ENCODE measurements at places on chromosomes 12 and 14. TPM values are rescaled to one million over a fixed set of nuclear protein-coding genes. Genes with fewer than 3 reads are reported as not detected.

DNA sequence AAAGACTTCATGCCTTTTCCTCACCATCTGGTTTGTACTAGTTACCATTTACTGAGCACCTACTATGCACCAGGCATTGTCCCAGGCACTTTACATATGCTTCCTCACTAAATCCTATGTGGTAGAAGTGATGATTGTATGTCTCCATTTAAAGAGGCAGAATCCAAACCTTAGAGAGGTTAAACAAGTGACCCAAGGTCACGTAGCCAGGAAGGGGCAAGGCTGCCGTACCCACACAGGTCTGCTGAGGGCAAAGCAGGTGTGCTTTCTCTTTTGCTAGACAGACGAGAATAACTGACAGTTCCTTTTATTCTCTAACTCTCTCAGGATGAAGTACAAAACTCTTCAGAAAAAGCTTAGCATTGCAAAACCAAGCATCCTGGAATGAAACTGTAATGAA, 235.2 kb upstream of the SRRM4 start:
- H3K27me3 ChIP-seq = no peaks in the 10 kb centered on the region
- no peak overlapping the region for H3K27ac ChIP-seq
- no peaks in the 10 kb centered on the region for H3K36me3 ChIP-seq

- no peaks in the 10 kb centered on the region for H3K36me3 ChIP-seq
- no peaks in the 10 kb centered on the region for H3K27me3 ChIP-seq
- H3K4me3 ChIP-seq = no peak overlapping the region
- H3K4me1 ChIP-seq = no peaks in the 10 kb centered on the region
Observed at GRCh38 chr14:78598046-78598920, 428.1 kb downstream of the NRXN3 start.

DNA sequence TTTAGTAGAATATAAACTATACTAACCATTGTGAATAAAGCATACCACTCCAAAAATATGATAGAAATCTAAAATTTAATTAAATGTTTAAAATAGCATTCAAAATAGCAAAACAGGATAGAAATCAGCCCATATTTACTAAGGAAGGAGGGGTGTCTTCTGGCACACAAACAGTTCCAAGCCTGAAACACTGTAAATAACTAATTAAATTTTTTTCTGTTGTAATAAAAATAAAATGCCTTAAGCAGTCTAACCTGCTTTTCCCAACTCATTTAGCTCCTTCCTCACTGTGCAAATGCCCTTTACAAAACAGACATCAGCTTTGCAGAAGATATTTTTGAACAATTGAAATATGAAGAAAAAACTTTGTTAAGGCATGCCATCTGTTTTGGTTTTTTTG, 707.1 kb upstream of the USP15 start:
- no peak overlapping the region for H3K4me3 ChIP-seq
- no peaks in the 10 kb centered on the region for H3K27me3 ChIP-seq
- no peaks in the 10 kb centered on the region for H3K4me1 ChIP-seq
- no peak for DNase-seq
- no peak overlapping the region for H3K27ac ChIP-seq

GRCh38 chr14:89486505-89486904, 69.5 kb upstream of the FOXN3 start:
- no peaks in the 10 kb centered on the region for H3K4me1 ChIP-seq
- no peaks in the 10 kb centered on the region for H3K27me3 ChIP-seq
- H3K36me3 ChIP-seq = no peaks in the 10 kb centered on the region
- H3K4me3 ChIP-seq = no peak overlapping the region

GRCh38 chr12:124812356-124812755, 51.3 kb downstream of the SCARB1 start:
- H3K36me3 ChIP-seq = no peaks in the 10 kb centered on the region
- no peaks in the 10 kb centered on the region for H3K27me3 ChIP-seq
- peaks cover 50% of the 10 kb centered on the region for H3K4me1 ChIP-seq
- no peak overlapping the region for H3K4me3 ChIP-seq
- no peak for DNase-seq

Gene POTEM
- total RNA-seq = not detected

DNA sequence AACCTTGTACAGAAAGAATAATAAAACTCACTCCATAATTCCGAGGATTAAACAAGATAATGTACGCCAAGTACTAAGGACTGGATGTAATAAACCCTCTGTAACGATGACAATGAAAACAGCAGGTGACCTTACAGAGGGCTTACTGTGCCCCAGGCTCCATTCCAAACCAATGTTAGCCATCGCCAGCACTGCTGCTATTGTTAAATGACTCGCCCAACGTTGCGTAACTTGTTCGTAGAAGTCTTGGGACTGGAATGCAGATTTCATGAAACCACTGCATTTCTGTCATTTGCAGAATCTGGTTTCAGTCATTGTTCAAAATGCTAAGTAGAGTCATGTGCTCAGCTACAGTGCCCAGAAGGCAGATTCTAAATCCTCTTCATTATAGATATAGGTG, 728 bp upstream of the STON2 start:
- no peak overlapping the region for H3K27ac ChIP-seq
- no peak overlapping the region for H3K4me3 ChIP-seq
- H3K27me3 ChIP-seq = no peaks in the 10 kb centered on the region
- H3K36me3 ChIP-seq = no peaks in the 10 kb centered on the region
- H3K4me1 ChIP-seq = no peaks in the 10 kb centered on the region

GRCh38 chr12:34294671-34295365, 272.5 kb downstream of the ALG10 start:
- H3K4me1 ChIP-seq = no peaks in the 10 kb centered on the region
- no peak for DNase-seq
- H3K27ac ChIP-seq = no peak overlapping the region
- H3K4me3 ChIP-seq = no peak overlapping the region
- H3K36me3 ChIP-seq = no peaks in the 10 kb centered on the region

GRCh38 chr12:46452061-46452615, 79.6 kb upstream of the SLC38A2 start:
- no peak overlapping the region for H3K27ac ChIP-seq
- DNase-seq = no peak
- no peaks in the 10 kb centered on the region for H3K36me3 ChIP-seq
- no peaks in the 10 kb centered on the region for H3K27me3 ChIP-seq
- H3K4me1 ChIP-seq = peaks cover 31% of the 10 kb centered on the region

Gene SMCO3
- 0.26 TPM for total RNA-seq

- peaks cover 18% of the 10 kb centered on the region for H3K36me3 ChIP-seq
- no peaks in the 10 kb centered on the region for H3K27me3 ChIP-seq
- DNase-seq = no peak
Observed at GRCh38 chr12:50926415-50926814, 25.9 kb upstream of the HIGD1C start.

GRCh38 chr14:65958664-65959562, 527.3 kb upstream of the CCDC196 start:
- no peak overlapping the region for H3K4me3 ChIP-seq
- no peak for DNase-seq
- no peak overlapping the region for H3K27ac ChIP-seq
- H3K27me3 ChIP-seq = no peaks in the 10 kb centered on the region
- H3K4me1 ChIP-seq = no peaks in the 10 kb centered on the region

GRCh38 chr14:93788543-93789227, 400 bp upstream of the PRIMA1 start:
- H3K4me1 ChIP-seq = no peaks in the 10 kb centered on the region
- H3K36me3 ChIP-seq = no peaks in the 10 kb centered on the region
- H3K27me3 ChIP-seq = peaks cover 18% of the 10 kb centered on the region
- no peak overlapping the region for H3K4me3 ChIP-seq
- no peak for DNase-seq
- no peak overlapping the region for H3K27ac ChIP-seq

GRCh38 chr12:30914986-30915591, 11.5 kb upstream of the TSPAN11 start:
- no peak overlapping the region for H3K27ac ChIP-seq
- H3K36me3 ChIP-seq = no peaks in the 10 kb centered on the region
- DNase-seq = no peak
- H3K4me1 ChIP-seq = no peaks in the 10 kb centered on the region
- no peak overlapping the region for H3K4me3 ChIP-seq

Gene LHX5
- total RNA-seq = not detected

Gene PRH2
- 0.22 TPM for total RNA-seq

- H3K4me3 ChIP-seq = peak overlapping the region; percentile 54
- H3K4me1 ChIP-seq = peaks cover 21% of the 10 kb centered on the region
- H3K27me3 ChIP-seq = no peaks in the 10 kb centered on the region
- peak; percentile 85 for DNase-seq
- peak overlapping the region; percentile 92 for H3K27ac ChIP-seq
- no peaks in the 10 kb centered on the region for H3K36me3 ChIP-seq
Observed at GRCh38 chr12:1605129-1606020, 11.0 kb upstream of the FBXL14 start.

DNA sequence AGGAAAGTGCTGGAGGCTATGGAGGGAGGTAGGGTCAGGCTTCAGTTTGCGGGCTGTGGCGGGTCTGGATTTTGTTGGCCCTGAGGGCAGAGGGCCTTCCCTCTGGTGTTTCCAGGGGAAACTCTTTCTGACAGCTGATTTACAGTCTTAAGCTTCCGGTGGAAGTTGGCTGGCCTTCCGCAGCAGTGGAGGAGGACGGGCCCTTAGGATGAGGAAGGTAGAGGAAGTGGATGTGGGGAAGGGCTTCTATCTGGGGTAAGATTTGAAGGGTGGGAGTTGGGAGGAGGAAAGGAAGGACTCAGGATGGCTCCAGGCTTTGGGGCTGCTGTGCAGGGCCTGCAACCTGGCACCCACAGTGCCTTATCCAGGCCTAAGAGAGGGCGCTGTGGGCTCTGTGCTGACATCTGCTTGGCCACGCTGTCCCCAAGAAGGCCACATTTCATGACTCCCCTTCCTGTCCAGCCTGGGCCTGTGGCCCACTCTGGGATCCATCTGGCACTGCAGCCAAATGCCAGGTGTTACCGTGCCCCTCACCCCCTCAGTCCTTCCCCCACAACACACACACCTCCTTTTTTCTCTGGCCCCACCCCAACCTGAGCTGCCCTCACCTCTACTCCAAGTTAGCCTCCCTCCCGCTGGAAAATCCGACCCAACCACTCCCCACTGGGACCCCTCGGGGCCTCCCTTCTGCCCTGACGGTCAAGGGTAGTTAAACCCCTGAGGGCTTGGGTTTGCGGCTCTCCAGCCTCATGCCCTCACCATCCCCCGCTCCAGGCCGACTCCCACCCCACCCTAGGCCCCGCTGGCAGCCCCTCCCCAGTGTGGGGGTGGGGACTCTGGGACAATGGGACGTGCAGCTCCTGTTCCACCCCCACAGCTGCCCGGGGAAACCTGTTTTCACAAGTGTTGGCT, 7.7 kb upstream of the PPP1R13B start:
- peaks cover 6% of the 10 kb centered on the region for H3K4me1 ChIP-seq
- no peaks in the 10 kb centered on the region for H3K27me3 ChIP-seq
- H3K27ac ChIP-seq = peak overlapping the region; percentile 49
- no peak overlapping the region for H3K4me3 ChIP-seq
- no peaks in the 10 kb centered on the region for H3K36me3 ChIP-seq
- no peak for DNase-seq

DNA sequence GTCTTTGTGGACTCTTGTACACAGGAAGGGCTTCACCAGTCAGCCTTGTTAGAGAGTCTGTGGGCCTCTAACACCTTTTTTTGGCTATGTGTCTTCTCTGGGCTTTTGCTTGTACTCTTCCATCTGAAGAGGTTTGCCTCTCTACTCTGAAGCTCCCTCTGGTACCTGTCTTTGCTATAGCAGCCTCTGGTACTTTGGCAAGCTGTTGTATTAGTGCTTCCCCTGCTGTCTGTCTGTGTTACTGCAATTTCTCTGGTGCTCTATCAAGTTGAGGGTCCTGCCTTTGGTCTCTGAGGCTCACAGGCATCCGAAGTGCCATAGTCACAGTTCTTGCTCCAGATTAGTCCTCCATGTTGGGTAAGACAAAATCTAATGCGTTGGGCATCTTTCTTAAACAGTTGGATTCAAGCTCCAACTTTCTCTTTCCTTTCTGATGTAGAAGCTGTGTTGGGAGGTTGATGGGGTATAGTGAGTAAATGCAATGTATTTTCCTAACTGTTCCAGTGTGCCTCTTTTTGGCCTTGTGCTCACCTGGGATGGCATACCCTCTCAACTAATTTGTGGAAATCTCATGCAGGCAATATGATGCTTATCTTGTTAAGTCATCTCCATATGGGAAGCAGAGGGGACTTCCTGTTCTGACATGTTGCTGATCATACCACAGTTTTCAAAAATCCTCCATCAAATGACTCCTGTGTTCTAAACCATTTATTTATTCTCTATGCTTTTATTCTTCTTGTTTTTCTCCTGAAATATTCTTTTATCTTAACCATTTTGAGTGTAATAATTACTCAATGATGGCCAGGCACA, 88.8 kb downstream of the ATF7IP start:
- no peak overlapping the region for H3K4me3 ChIP-seq
- no peak overlapping the region for H3K27ac ChIP-seq
- no peak for DNase-seq
- H3K4me1 ChIP-seq = no peaks in the 10 kb centered on the region
- no peaks in the 10 kb centered on the region for H3K27me3 ChIP-seq

Gene SERPINA1
- total RNA-seq = 18.7 TPM

- H3K4me3 ChIP-seq = no peak overlapping the region
- DNase-seq = no peak
- no peak overlapping the region for H3K27ac ChIP-seq
- no peaks in the 10 kb centered on the region for H3K4me1 ChIP-seq
- H3K27me3 ChIP-seq = no peaks in the 10 kb centered on the region
Observed at GRCh38 chr12:106063826-106064720, 74.7 kb downstream of the NUAK1 start.

Gene TMEM63C
- total RNA-seq = 19.7 TPM

DNA sequence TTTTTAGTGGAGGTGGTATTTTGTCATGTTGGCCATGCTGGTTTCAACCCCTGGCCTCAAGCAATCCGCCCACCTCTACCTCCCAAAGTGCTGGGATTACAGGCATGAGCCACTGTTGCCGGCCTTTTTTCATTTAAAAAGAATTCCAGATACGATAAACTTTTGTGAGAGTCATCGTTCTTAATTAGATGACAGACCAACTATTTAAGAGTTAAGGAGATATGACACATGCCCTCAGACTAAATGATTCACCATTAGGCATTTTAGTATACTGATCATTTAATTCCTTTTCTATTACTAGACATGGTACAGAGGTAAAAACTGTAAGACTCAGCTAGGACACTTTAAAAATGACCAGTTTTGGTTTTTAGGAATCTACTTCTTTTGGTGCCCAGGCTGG, 2.4 kb downstream of the ANKRD13A start:
- no peak overlapping the region for H3K27ac ChIP-seq
- DNase-seq = no peak
- H3K4me3 ChIP-seq = no peak overlapping the region
- H3K36me3 ChIP-seq = no peaks in the 10 kb centered on the region

DNA sequence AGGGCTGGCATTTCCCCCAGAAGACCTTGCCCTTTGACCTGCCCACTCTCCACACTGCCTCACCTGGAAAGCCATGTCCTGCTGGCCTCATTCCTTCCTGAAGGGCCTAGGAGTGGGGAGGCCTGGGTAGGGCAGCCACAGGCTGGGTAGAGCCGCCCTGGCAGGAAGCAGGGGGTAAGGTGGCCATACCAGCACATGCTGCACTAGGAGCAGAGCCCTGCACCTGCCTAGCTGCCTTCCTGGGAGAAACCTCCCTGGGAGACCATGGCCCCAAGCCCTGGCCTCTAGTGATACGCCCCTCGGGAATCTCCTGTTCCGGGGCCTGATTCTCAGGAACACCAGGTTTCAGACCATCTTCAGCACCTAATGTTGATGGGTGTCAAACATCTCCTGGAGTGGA, 65.8 kb downstream of the TSPAN11 start:
- H3K4me3 ChIP-seq = no peak overlapping the region
- no peak overlapping the region for H3K27ac ChIP-seq
- no peaks in the 10 kb centered on the region for H3K36me3 ChIP-seq
- H3K27me3 ChIP-seq = no peaks in the 10 kb centered on the region
- no peak for DNase-seq
